ENCODE measurements at places on chromosomes 1 and 21.

DNA sequence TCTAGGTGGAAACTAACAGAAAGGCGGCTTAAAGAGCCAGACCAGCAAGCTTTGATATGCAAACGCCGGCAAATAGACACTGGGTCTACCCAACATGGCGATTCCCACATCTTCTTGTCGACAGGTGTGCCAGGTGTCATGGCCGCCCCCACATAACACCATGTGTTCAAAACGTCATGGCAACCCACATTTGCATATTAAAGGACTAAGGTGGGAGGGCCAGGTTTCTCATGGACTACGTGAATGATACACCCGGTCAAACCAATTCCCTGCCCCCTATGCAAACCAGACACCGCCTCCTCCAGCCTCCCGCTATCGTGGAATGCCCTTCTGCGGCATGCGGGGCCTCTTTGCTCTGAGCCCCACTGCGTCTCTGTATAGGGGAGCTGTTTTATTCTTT lies 41.3 kb downstream of the ICOSLG start:
- no peak for DNase-seq

DNA sequence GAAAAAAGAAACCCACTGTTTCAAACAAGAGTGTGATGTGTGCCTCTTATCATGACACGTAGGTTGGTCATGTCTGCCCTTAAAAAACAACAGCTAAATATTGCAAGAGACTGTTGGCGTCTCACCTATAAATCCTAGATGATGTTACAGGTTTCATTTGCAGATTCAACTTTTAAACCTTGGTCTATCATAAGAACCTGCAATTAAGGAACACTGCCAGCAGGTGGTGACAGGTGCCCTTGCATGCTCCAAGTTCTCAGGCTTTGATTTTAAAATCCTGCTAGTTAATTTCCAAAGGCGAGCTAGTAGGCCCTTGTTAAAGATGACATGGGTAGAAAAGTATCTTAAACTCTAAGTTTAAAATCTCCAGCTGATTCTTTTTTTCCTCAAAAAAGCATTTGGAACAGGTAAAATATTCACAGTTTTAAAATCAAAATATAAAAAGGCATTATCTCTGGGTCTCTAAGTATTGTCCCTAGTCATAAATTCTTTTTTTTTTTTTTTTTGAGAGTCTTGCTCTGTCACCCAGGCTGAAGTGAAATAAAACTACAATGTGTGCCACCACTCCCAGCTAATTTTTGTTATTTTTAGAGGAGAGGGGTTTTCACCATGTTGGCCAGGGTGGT lies 39.1 kb downstream of the CLSTN1 start:
- peak; percentile 39 for DNase-seq

- no peak for DNase-seq
These were observed 252.1 kb downstream of the TM2D1 start for GRCh38 chr1:61472876-61473275.

GRCh38 chr1:94191216-94191615 lies 46.2 kb downstream of the ARHGAP29 start:
- no peak for DNase-seq

GRCh38 chr1:66231681-66232463 lies 302.1 kb upstream of the SGIP1 start:
- DNase-seq = no peak
